Inflammatory macrophage treated with lipopolysaccharide for 4 hours (primary cell): ENCODE measurements at places on chromosomes 7 and 10.
A peak's percentile ranks its signal among the peaks of the same experiment; 100 is the strongest.

- peak; percentile 21 for DNase-seq
These were observed 147.4 kb upstream of the AGR3 start for GRCh38 chr7:17029150-17029549.

DNA sequence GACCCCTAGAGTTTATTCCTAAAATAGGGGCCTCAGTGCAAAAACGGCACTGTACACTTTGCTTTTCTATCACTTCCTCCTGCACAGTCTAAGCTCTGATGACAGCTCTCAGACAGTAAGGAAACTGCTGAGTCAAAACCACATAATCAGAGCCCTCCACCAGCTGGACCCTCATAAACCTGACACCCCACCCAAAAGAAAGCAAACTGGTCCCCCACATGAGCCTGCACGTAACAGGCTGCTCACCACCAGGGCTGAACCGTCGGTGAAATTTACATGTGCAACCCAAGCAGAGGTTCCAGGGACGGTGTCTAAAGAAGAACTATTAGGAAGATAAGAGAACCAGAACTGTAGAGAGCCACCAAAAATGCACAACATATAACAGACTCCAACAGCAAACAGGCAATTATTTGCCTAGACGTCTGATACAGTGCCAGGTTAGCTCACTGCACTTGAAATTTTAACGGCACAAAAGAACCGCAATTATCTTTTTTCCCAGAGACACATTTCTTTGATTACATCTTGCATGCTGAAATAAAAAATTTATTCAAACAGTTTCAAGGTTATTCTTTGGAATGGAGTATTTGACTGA lies 19.6 kb downstream of the SGMS1 start:
- no peak for DNase-seq

DNA sequence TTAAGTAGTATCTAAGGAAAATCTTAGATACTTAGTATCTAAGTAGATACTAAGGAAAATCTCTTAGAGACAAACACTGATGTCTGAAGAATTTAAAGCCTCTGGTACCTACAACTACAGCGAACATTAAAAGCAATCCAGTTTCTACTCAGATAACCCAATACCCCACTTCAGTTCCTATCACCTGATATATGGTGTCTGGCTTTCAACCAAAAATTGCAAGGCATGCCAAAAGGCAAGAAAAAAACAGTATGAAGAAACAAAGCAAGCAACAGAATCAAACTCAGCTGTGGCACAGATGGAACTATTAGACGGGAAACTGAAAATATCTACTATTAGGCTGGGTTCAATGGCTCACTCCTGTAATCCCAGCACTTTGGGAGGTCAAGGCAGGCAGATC lies 31.1 kb downstream of the ARHGAP12 start:
- DNase-seq = no peak

- DNase-seq = no peak
These were observed 40.9 kb upstream of the EFCAB10 start for GRCh38 chr7:105622106-105622731.

DNA sequence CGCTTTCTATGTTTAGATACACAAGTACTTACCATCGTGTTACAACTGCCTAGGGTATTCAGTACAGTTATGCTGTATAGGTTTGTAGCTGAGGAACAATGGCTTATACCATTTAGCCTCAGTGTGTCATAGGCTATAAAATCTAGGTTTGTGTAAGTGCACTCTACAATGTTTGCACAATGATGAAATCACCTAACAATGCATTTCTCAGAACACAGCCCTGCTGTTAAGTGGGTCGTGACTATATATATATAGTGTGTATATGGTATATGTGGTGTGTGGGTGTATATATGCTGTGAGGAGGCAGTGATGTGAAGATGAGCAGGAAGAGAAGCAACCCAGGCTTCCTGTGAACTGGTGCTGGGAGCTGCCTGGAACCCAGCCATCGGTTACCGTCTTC lies 65.6 kb upstream of the MKI67 start:
- no peak for DNase-seq

GRCh38 chr10:109474812-109475211 lies 448.5 kb downstream of the XPNPEP1 start:
- DNase-seq = no peak

DNA sequence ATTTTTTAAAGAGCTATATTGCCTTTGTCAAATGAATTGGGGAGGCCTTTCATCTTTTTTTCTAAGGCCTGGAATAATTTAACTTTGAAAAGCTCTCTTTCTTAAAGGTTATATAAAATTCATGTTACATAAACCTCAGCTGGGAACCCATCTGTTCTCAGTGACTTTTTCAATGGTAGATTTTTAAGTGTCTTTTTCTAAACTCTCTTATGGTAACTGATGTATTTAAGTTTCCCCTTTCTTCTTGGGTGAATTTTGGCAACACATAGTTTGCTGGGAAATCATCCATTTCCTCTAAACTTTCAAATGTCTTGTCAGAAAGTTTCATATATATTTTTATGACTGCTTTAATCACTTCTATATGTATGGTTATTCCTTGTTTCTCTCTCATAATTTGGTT lies 362.2 kb upstream of the KLF6 start:
- DNase-seq = no peak

DNA sequence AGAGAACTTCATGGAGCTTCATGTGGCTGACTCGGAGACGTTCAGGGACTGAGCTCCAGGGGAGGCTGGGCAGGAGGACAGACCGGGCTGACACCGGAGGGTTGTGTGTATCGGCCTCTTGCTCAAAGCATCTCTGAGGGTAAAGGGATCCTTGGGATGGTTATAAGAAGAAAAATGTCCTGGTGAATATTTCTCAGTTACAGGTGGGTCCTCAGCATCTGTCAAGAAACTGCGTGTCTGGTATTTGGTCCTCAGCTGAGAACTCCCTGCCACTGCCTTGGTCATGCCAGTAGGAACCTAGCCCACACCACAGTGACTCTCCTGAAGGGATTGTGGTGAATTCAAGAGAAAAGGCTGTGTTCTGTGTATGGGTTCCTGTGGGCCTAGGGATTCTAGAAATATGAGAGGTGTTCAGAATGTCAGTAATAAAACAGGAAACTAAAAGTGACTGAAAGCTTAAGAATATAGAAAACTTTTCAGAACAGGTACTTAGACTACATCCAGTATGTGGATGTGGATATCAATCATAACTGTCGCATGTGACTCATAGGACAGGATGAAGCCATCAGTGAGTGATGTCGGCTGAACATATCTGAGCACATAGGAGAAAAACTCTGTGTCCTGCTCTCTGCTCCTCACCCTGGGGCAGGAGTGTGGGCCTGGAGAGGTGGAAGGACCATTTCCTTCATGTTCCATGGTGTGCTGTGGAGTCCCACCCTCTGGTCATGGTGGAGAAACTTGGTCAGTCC lies 28.4 kb downstream of the MBL2 start:
- no peak for DNase-seq

DNA sequence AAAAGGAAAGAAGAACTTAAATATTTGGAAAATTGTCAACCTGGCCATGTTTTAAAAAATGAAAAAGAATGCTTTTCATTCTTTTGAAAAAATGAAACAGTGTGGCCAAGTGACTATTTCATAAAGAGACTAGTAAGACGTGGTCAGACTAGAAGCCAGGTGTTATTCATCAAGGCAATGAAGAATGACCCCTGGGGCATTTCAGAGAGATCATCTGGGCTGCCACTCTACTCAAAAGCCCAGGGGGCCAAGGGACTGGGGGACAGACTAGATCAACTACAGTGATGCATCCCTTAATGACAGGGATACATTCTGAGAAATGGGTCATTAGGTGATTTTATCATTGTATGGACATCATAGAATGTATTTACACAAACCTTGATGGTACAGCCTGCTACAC lies 199.4 kb downstream of the STK31 start:
- no peak for DNase-seq

DNA sequence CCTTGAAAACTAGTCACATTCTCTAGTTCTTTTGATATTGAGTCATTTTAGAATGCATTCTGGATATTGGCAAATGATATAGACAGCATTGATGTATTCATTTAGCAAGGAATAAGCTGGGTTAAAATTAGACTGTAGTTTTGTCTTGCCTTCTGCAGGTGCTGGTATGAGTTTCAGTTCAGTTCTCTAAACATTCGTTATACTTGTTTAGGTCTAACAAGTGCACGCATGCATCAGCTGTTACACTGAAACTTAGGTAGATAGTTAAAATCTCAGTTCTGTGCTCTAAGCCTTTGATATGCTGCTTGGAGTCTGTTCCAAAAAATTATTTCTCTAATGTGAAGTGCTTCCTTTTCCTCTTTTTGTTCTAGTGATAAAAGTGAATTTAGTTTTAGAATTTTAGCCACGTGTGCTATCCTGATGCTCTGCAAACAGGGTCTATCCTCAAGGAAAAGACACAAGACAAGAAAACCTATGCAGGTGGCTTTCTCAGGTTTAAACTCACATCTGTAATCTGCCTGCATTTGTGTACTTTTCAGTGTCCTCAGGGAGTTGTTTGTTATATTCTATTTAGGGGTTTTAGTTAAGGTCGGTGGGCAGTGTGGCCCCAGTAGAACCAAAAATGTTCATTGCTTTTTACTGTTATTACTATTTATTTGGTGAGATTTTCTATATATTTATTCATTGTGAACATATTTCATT lies 409.0 kb downstream of the CDC14C start:
- no peak for DNase-seq

GRCh38 chr10:19577807-19578206 lies 238.4 kb upstream of the PLXDC2 start:
- no peak for DNase-seq

GRCh38 chr7:1647961-1648672 lies 22.0 kb upstream of the ELFN1 start:
- no peak for DNase-seq

DNA sequence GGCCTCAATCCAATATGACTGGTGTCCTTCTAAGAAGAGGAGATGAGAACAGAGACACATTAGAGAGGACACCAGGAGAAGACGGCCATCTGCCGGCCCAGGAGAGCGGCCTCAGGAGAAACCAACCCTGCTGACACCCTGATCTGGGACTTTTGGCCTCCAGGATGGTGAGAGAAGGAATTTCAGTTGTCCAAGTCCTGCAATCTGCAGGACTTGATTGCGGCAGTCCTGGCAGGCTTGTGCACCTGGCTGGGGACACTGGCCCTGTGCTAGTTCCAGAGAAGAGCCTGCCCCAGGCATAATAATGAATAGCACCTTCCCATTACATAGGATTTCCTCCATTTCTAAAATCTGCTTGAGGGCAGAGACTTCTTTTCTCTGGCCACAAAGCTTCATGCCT lies 409.9 kb upstream of the SHH start:
- no peak for DNase-seq

- DNase-seq = no peak
These were observed 27.0 kb downstream of the PFKFB3 start for GRCh38 chr10:6229746-6230145.

DNA sequence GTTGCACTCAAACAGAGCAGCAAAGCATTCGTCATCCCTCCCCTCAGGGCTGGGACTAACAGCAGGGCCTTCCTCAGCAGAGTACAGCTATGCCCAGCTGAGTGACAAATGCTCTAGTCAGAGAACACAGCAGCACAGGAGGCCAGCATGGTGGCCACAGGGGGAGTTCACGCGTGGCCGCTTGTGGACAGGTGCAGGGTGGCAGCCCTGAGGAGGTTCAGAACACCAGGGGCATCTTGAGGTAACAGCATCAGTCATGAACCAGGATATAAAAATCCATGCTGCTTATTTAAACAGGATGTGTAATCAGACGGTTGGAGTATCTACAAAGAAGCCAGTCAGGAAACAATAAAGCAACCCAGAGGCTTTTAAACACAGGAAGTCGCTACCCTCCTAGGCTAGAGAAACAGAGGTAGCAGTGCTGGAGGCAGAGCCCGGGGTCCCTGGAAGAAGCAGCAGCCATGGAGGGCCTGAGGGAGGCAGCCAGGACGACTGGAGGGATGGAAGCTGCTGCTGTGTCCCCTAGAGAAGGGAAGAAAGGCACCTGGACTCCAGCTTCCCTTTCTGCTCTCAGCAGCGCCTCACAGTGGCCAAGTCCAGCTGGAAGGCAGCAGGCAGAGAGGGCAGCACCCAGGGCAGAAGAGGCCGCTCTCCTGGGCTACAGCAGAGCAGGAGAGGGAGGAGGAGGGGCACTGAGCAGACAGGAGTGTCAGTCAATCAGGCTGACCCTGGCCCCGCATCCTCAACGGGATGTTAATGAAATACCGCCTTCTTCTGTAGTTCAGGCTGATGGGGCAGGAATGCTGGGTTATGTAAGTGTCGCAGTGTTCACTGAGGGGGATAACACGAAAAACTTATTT lies 70.8 kb upstream of the UCN3 start:
- DNase-seq = peak; percentile 73

GRCh38 chr7:94049615-94050014 lies 45.5 kb upstream of the BET1 start:
- DNase-seq = no peak

DNA sequence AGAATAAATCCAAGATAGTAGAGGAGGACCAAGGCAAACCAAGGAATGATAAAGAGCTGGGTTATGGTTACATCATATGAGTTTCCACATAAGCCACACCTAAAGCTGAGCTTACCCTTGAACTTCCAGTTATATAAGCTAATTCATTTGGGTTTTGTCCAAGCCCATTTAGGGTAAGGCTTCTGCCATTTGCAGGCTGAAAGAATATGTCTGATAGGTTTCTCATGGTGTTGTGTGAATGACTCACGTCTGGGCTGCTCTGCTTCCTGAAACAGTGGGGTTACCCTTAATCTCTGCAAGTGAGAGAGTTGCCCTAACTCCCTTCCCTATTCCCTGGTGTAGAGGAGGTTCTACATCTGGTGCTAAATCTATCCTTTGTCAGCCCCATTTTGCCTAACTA lies 60.8 kb downstream of the PTTG1IP2 start:
- peak; percentile 82 for DNase-seq

DNA sequence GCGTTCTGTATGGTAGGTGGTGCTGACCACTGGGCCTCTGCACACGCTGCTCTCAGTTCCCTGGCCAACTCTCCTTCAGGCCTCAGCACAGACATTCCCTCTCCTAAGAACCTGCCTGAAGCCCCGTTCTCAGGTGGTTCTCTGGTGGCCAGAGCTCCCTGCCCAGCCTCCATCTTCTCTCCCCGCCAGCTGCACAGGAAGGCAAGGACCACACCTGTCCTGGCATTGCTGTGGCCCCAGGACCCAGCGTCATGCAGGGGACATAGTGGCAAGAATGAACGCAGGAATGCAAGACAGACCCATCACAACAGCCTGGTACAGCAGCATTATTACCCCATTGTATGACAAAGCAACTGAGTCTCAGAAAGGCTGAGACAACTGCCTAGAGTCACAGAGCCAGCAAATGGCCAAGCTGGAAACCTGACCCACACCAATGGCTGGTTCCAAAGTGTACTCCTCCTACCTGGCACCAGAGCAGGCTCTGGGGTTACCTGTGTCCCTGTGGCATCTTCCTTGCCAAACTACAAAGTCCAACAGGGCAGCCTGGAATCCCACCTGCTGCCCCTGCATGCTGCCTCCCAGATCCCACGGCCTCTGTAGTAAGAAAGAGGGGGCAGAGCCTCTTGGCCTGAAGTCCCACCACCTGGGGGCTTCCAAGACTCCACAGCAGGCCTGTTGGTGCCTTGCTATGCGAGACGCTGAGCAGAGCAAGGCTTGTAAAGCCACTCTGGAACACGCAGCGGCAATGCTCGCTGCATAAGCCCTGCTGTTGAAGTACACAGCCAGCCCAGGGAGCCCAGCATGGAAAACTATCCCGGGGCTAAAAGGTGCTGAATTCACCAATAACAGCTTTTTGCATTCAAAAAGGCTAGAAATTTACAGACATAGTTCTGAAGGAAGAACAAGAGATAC lies 73.3 kb downstream of the CHST15 start:
- DNase-seq = no peak

- DNase-seq = no peak
These were observed 126.5 kb upstream of the ZNF438 start for GRCh38 chr10:31158011-31158658.

- DNase-seq = no peak
These were observed 50.8 kb downstream of the MYOF start for GRCh38 chr10:93431361-93431760.

GRCh38 chr7:135877805-135878204 lies 99.4 kb downstream of the MTPN start:
- DNase-seq = no peak
